Adrenal gland (tissue), 19 donors: ENCODE measurements at places on chromosomes 7 and 10. TPM values are rescaled to one million over a fixed set of nuclear protein-coding genes. Genes with fewer than 3 reads are reported as not detected.

DNA sequence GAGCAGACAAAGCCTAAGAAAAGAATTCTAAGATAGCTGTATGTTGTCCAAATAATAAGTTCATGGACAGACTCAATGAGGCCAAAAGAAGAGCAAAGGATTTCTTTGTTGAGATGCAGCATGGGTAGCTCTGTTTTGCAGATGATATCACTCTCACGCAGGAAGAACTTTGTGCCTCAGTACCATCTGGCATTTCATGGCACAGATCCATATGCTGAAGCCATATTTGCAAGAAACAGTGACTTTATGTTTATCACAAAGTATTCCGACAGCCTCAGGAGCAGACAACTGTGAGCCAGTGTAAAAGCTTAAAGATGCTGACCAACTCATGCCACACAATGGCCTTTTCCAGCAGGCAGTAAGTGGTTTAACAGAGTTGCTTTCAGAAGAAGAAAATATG is 45.5 kb upstream of the RNF148 start:
- H3K36me3 ChIP-seq, result no peaks in the 10 kb centered on the region
- no peak for DNase-seq
- no peak overlapping the region for H3K27ac ChIP-seq

Gene SYNPO2L
- total RNA-seq, result not detected

DNA sequence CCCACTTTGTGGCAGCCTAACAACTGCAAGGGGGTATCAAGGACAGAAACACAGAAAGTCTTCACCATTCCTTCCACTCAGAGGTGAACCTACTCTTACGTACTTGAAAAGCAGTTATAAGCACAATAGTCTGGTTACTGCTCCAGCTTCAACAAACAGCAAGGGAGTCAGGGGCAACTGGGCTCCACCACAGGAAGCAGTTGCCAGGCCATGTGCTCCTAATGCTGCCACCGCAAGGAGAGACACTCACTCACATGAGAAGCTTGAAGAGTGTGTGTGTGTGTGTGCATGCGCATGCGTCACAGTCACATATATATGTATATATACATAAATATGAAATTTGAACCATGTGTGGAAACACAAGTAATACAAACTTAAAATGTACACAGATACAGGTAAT is 65.5 kb downstream of the GRB10 start:
- no peaks in the 10 kb centered on the region for H3K4me1 ChIP-seq
- no peaks in the 10 kb centered on the region for H3K27me3 ChIP-seq
- no peak overlapping the region for H3K4me3 ChIP-seq
- H3K36me3 ChIP-seq, result no peaks in the 10 kb centered on the region
- H3K27ac ChIP-seq, result no peak overlapping the region
- no peak for DNase-seq

Gene CLRN3
- not detected for total RNA-seq

Gene MDH2
- total RNA-seq, result 333 TPM

GRCh38 chr10:96834120-96834519 is 2.0 kb downstream of the LCOR start:
- peaks cover 36% of the 10 kb centered on the region for H3K4me1 ChIP-seq
- no peaks in the 10 kb centered on the region for H3K27me3 ChIP-seq
- H3K36me3 ChIP-seq, result no peaks in the 10 kb centered on the region
- H3K27ac ChIP-seq, result peak overlapping the region; percentile 97
- no peak for DNase-seq
- peak overlapping the region; percentile 94 for H3K4me3 ChIP-seq

Gene RBM20
- total RNA-seq, result not detected

Gene GLI3
- 4.7 TPM for total RNA-seq
